A549 treated with dexamethasone at 1 μM for 4 hours (cell line): ENCODE measurements at places on chromosomes 11 and 22. TPM values are rescaled to one million over a fixed set of nuclear protein-coding genes. Genes with fewer than 3 reads are reported as not detected.

IL18 gene
- total RNA-seq = 75.9 to 94.3 TPM (median 87.5 TPM) in 5 replicates

FOLR2 gene
- not detected in 5 replicates for total RNA-seq

GGT1 gene
- 85.7 to 110 TPM (median 107 TPM) in 5 replicates for total RNA-seq

OR5P2 gene
- total RNA-seq = not detected in 5 replicates

TMEM45B gene
- total RNA-seq = 0.04 to 0.18 TPM (median 0.11 TPM) in 5 replicates
